Naive B cell (primary cell): ENCODE measurements at places on chromosomes 1 and 21.

GRCh38 chr1:238900334-238900865 is 486.0 kb upstream of the CHRM3 start:
- no peak for DNase-seq
- no peak overlapping the region for H3K27ac ChIP-seq
- no peaks in the 10 kb centered on the region for H3K4me1 ChIP-seq
- no peaks in the 10 kb centered on the region for H3K27me3 ChIP-seq

- no peak overlapping the region for H3K4me3 ChIP-seq
- no peak for DNase-seq
- no peaks in the 10 kb centered on the region for H3K36me3 ChIP-seq
- peaks cover 10% of the 10 kb centered on the region for H3K27me3 ChIP-seq
- H3K27ac ChIP-seq, result no peak overlapping the region
Observed at GRCh38 chr1:224629965-224630364, 13.8 kb downstream of the CNIH3 start.

GRCh38 chr1:101120868-101121267 is 95.3 kb upstream of the DPH5 start:
- no peaks in the 10 kb centered on the region for H3K36me3 ChIP-seq
- H3K4me3 ChIP-seq, result no peak overlapping the region
- H3K27me3 ChIP-seq, result no peaks in the 10 kb centered on the region
- no peak for DNase-seq
- H3K4me1 ChIP-seq, result peaks cover 19% of the 10 kb centered on the region

GRCh38 chr21:44354001-44354405 is 582 bp downstream of the TRPM2 start:
- H3K27ac ChIP-seq, result peak overlapping the region; percentile 26
- peaks cover 43% of the 10 kb centered on the region for H3K4me1 ChIP-seq
- H3K27me3 ChIP-seq, result no peaks in the 10 kb centered on the region
- H3K36me3 ChIP-seq, result peaks cover 8% of the 10 kb centered on the region

- DNase-seq, result no peak
- no peaks in the 10 kb centered on the region for H3K36me3 ChIP-seq
- peaks cover 2% of the 10 kb centered on the region for H3K4me1 ChIP-seq
- H3K4me3 ChIP-seq, result no peak overlapping the region
Observed at GRCh38 chr1:55054396-55054795, 15.0 kb downstream of the PCSK9 start.

GRCh38 chr1:200040481-200041138 is 13.1 kb downstream of the NR5A2 start:
- H3K4me3 ChIP-seq, result peak overlapping the region; percentile 97
- no peaks in the 10 kb centered on the region for H3K36me3 ChIP-seq
- peaks cover 70% of the 10 kb centered on the region for H3K27me3 ChIP-seq
- DNase-seq, result no peak
- peak overlapping the region; percentile 58 for H3K27ac ChIP-seq

DNA sequence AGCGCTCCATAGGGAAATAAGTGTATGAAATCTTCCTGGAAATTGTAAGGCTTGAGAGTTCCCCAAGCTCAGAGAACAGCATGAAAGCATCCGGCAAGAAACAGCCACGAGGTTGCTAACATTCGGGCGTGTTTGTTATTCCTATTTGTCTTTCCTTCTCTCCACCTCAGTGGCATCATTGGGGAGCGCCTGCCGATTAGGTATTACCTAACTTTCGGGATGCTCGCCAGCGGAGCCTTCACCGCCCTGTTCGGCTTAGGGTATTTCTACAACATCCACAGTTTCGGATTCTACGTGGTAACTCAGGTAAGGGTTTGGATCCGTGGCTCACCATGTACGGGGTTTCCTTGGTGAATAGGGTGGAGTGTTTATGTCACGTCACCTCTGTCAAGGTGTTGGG is 25.7 kb downstream of the SLC37A1 start:
- H3K4me3 ChIP-seq, result no peak overlapping the region
- no peak for DNase-seq
- H3K4me1 ChIP-seq, result peaks cover 38% of the 10 kb centered on the region
- H3K27me3 ChIP-seq, result no peaks in the 10 kb centered on the region
- H3K36me3 ChIP-seq, result peaks cover 25% of the 10 kb centered on the region
- H3K27ac ChIP-seq, result no peak overlapping the region

GRCh38 chr21:44434568-44434925 is 20.8 kb upstream of the LRRC3 start:
- peaks cover 31% of the 10 kb centered on the region for H3K36me3 ChIP-seq
- H3K4me1 ChIP-seq, result peaks cover 10% of the 10 kb centered on the region
- no peaks in the 10 kb centered on the region for H3K27me3 ChIP-seq
- DNase-seq, result no peak

DNA sequence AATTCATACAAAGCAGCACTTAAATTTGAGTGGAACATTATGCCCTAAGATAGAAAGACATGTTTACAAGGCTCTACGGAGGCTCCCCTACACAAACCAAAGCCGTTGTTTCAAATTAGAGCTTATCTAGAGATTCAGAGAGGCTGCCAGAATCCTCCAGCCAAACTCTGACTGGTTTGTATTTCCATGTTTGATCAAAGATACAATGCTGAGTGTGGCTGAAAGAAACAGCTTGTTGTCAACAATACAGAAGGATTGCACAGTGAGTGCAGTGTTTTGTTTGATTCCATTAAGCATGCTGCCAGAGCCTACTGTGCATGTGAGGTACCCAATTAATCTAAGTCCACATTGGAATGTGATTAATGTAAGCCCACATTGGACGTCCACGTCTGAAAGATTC is 402.7 kb downstream of the DISC1 start:
- no peaks in the 10 kb centered on the region for H3K27me3 ChIP-seq
- no peaks in the 10 kb centered on the region for H3K4me1 ChIP-seq
- no peak overlapping the region for H3K4me3 ChIP-seq
- H3K36me3 ChIP-seq, result peaks cover 8% of the 10 kb centered on the region
- no peak for DNase-seq
- H3K27ac ChIP-seq, result no peak overlapping the region

- no peaks in the 10 kb centered on the region for H3K36me3 ChIP-seq
- no peak overlapping the region for H3K27ac ChIP-seq
- DNase-seq, result no peak
- H3K4me3 ChIP-seq, result no peak overlapping the region
- no peaks in the 10 kb centered on the region for H3K27me3 ChIP-seq
Observed at GRCh38 chr1:185488808-185489207, 171.8 kb upstream of the IVNS1ABP start.

GRCh38 chr1:65309304-65310077 is at the start of gene DNAJC6:
Gene DNAJC6 (plus strand): TSS chr1:65309543. CDS start chr1:65309746, 203 bp downstream.
- peak within 1 kb of the TSS; percentile 55 for H3K4me3 ChIP-seq
- DNase-seq, result peak; percentile 7
- H3K36me3 ChIP-seq, result no peaks in the 10 kb centered on the region
- peaks cover 56% of the 10 kb centered on the region for H3K27me3 ChIP-seq
- H3K27ac ChIP-seq, result no peak within 1 kb of the TSS
- peaks cover 3% of the 10 kb centered on the region for H3K4me1 ChIP-seq
